ENCODE measurements at places on chromosomes 1 and 21.
A peak's percentile ranks its signal among the peaks of the same experiment; 100 is the strongest.

DNA sequence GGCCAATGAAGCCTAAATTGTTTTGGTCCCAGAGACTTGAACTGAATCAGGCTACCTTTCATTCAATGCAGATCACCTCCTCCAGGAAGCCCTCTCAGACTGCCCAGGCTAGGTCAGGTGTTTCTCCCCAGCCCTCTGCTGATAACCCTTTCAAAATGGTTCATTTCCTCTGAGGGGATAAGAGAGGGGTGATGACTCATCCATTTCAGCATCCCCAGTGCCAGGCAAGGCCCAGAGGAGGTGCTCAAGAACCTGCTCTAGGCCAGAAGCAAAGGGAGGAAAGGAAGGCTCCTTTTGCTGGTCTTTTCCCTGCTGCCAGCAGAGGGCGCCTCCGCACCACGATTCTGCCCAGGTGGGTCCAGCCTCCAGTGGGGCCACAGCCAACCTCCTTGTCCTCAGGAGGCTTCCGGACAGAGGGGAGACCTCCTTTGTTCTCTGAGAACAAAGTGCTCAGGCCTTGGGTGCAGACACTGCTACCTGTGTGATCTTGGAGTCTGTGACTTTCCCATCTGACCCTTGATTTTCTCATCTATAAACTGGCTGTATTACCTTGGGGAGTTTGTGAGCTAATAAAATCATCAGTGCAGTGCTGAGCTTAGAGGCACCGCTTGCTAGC lies 45.3 kb upstream of the ARHGEF10L start:
- DNase-seq, result peak; percentile 41

GRCh38 chr1:172108161-172108893 lies 267.0 kb downstream of the DNM3 start:
- no peak for DNase-seq

GRCh38 chr1:2554621-2555387 lies 1.4 kb upstream of the TNFRSF14 start:
- no peak for DNase-seq

GRCh38 chr1:147624529-147624928 lies 45.8 kb downstream of the ACP6 start:
- DNase-seq, result no peak

GRCh38 chr1:16727190-16728111 lies 12.9 kb upstream of the RNU1-4 start:
- DNase-seq, result no peak

Measured in CD14-positive monocyte (primary cell).